ENCODE measurements at places on chromosomes 6 and 20.

- DNase-seq = no peak
- H3K36me3 ChIP-seq = no peaks in the 10 kb centered on the region
- H3K27me3 ChIP-seq = peaks cover 15% of the 10 kb centered on the region
Observed at GRCh38 chr20:48385527-48385926, 442.3 kb downstream of the PREX1 start.

GRCh38 chr20:18686696-18687095 lies 98.8 kb downstream of the DTD1 start:
- H3K27ac ChIP-seq = no peak overlapping the region
- H3K4me1 ChIP-seq = no peaks in the 10 kb centered on the region
- no peaks in the 10 kb centered on the region for H3K36me3 ChIP-seq
- no peak for DNase-seq

GRCh38 chr6:128855581-128856085 lies 27.3 kb upstream of the LAMA2 start:
- H3K4me3 ChIP-seq = no peak overlapping the region
- H3K27me3 ChIP-seq = no peaks in the 10 kb centered on the region
- H3K4me1 ChIP-seq = no peaks in the 10 kb centered on the region

- DNase-seq = no peak
- H3K27me3 ChIP-seq = peaks cover 4% of the 10 kb centered on the region
- no peak overlapping the region for H3K4me3 ChIP-seq
- no peak overlapping the region for H3K27ac ChIP-seq
- H3K4me1 ChIP-seq = no peaks in the 10 kb centered on the region
Observed at GRCh38 chr6:169977434-169978265, 226.2 kb downstream of the ERMARD start.
